ENCODE measurements at places on chromosomes 11 and 22.
A peak's percentile ranks its signal among the peaks of the same experiment; 100 is the strongest.

- peak; percentile 49 for ATAC-seq
These were observed 16.0 kb upstream of the PHLDA2 start for GRCh38 chr11:2945031-2945756.

GRCh38 chr11:119739021-119739703 is 10.2 kb upstream of the NECTIN1 start:
- ATAC-seq, result no peak

DNA sequence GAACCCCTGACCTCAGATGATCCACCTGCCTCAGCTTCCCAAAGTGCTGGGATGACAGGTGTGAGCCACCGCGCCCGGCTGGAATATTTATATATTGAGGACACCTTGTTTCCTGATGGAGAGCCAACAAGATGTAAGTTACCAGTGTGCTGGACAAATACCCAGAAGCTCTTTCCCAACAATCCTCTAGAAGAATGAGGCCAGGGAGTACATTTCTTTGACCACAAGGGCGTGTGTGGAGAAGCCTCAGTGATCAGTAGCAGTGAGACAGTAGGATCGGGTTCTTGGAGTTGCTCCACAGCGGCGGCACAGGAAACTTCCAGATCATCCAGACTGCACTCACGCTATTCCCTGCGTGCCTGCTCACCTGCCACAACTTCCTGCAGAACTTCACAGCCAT is 10.3 kb upstream of the POLA2 start:
- no peak for ATAC-seq

- ATAC-seq, result no peak
These were observed 34.3 kb downstream of the LDLRAD3 start for GRCh38 chr11:35978183-35978582.

DNA sequence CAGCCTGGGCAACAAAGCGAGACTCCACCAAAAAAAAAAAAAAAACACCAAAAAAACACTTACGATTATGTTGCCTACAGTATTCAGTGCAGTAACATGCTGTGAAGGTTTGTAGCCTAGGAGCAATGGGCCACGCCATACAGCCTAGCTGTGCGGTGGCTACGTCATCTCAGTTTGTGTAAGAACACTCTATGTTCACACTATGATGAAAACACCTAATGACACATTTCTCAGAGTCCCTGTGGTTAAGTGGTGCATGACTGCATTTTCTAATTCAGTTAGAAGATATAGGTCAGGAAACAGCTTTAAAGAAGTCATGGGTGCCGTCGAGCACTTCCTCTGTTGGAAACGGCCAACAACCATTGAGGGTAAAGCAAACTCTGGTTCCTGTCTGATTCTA is 75.7 kb upstream of the ANO1 start:
- no peak for ATAC-seq

- ATAC-seq, result no peak
These were observed 103.8 kb downstream of the ENTHD1 start for GRCh38 chr22:39789788-39790187.

- ATAC-seq, result no peak
These were observed 23.8 kb downstream of the MICAL2 start for GRCh38 chr11:12134236-12134585.

DNA sequence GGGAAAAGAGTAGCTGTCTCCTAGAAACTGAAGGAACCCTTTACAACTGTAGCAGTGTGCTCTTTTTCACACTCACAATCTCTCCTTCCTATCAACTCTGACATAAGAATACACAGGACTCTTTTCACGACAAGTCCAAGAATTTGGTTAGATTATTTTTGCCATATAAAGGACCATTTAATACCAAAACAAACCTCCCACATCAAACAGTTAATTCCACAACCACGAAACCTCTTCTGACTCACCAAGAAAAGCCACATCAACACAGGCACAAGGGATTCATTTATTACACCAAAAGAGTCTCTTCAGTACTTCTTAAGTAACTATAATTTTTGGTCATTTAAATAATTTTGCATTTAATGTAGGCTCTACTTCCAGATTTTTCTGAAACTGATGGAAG is 222.6 kb upstream of the PITPNB start:
- ATAC-seq, result no peak

GRCh38 chr22:36160499-36160942 is at the start of gene APOL3:
Gene APOL3, minus strand, starts transcription at chr22:36160755. Its CDS starts 11,700 bp downstream, at chr22:36149055.
- ATAC-seq, result peak; percentile 65

DNA sequence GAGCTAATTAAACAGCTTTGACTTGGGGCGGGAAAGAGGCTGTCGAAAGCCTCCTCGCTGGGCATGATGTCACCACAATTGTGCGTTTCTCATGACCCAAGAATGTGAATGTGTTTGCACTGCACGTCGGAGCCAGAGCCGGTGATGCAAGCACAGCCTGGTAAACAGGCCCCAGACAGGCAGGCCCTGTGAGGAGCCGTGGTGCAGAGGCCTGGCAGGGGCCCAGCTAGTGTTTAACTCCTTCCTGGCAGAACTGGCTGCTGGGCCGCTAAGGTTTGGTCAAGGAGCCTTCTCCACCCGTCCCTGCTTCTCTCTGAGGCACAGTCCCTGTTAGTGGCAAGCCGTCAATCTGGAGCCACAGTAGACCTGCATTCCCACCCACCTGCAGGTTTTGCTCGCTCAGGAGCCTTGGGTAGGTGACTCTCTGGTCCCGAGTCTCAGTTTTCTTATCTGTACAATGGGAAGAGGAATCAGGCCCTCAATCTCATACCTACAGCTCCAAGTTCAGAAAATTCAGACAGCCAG is 25.4 kb upstream of the SMTN start:
- peak; percentile 97 for ATAC-seq

- ATAC-seq, result peak; percentile 82
These were observed 15.9 kb downstream of the RTN4RL2 start for GRCh38 chr11:57476047-57476756.

- ATAC-seq, result no peak
These were observed 632.9 kb upstream of the CADM1 start for GRCh38 chr11:116136987-116137674.

GRCh38 chr22:23082534-23083314 is 12.4 kb downstream of the GNAZ start:
- ATAC-seq, result no peak

GRCh38 chr22:32880893-32881596 is 79.5 kb downstream of the TIMP3 start:
- peak; percentile 23 for ATAC-seq

DNA sequence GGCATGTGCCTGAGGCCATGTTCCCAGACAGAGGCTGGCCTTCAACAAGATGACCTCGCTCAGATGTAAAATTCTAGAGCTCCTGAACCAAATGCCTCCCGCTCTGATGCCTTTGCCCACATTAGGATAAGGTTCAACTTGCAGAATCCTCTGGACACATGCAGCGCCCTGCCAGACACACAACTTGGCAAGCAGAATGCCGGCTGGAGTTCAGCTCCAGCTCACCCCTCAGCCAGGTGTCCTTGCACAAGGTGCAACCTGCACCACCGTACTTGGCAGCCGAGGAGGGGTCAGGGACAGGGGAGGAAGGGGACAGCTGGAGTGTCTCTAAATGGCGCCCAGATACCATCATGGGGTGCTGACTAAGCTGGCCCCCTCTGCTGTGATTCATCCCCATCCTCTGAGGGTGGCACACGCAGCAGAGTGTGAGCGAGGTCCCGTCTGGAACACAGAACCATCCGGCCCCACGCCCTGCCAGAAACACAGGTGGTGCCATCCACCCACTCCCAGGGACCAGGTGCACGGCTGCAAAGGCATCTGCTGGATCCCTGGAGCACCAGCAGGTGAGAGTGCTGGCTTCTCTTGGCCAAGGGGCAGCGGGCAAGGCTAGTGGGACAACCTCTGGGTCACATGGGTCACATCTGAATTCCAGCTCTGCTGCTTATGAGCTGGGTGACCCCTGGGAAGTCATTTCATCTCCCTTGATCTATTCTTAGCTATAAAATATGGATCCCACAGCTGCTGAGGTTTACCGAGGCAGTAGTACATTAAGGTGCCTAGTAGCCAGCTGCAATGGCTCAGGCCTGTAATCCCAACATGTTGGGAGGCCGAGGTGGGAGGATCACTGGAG is 12.8 kb downstream of the ZMAT5 start:
- ATAC-seq, result no peak

DNA sequence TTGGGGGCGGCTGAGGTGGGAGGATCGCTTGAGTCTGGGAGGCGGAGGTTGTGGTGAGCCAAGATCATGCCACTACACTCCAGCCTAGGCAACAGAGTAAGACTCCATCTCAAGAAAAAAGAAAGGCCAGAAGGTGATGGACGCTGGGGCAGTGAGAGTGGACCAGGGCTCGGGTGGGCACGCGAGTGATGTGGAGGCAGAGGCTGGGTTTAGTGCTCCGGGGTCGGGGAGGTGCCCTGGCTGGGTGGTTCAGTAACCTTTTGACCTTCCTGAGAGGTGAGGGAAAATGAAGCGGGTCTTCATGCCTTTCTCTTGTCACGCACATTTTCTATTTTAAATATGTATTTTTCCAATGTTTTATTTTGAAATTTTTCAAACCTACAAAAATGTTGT is 45.1 kb downstream of the ST14 start:
- ATAC-seq, result no peak
